T-helper 2 cell treated with Interferon-gamma antibody and Interleukin-4, amounts not matched to agents 100 ng/mL and 5 ng/mL, for 36 hours (primary cell): ENCODE measurements at places on chromosomes 4 and X. TPM values are rescaled to one million over a fixed set of nuclear protein-coding genes. Genes with fewer than 3 reads are reported as not detected.

The SULT1B1 gene
- total RNA-seq: 4.7 and 5.4 TPM in 2 replicates

The GC gene
- not detected in 2 replicates for total RNA-seq

The TGIF2LX gene
- total RNA-seq: not detected in 2 replicates

The HTN3 gene
- total RNA-seq: not detected in 2 replicates

The CXCR3 gene
- total RNA-seq: 32.8 and 35.1 TPM in 2 replicates

The PLP1 gene
- not detected in 2 replicates for total RNA-seq

The SPINK2 gene
- total RNA-seq: 1.5 and 1.9 TPM in 2 replicates

The PLAC8 gene
- 127 and 135 TPM in 2 replicates for total RNA-seq

The RASSF6 gene
- not detected in 2 replicates for total RNA-seq

The GPR50 gene
- not detected in 2 replicates for total RNA-seq

The MXRA5 gene
- not detected in 2 replicates for total RNA-seq

The SHISA3 gene
- 0.18 and 0.23 TPM in 2 replicates for total RNA-seq

The CDKL5 gene
- total RNA-seq: 0.45 and 0.61 TPM in 2 replicates

The INTU gene
- total RNA-seq: 0.07 and 0.14 TPM in 2 replicates

The CNGA1 gene
- not detected in 2 replicates for total RNA-seq

The ETDB gene
- not detected in 2 replicates for total RNA-seq

The TREX2 gene
- total RNA-seq: 2.2 and 2.3 TPM in 2 replicates

The PABPC1L2B gene
- total RNA-seq: not detected in 2 replicates

The BEX4 gene
- total RNA-seq: 6.8 and 8.4 TPM in 2 replicates

The NR3C2 gene
- 0.23 and 0.32 TPM in 2 replicates for total RNA-seq

The HDAC8 gene
- 30.5 and 33.8 TPM in 2 replicates for total RNA-seq

The ZNF157 gene
- total RNA-seq: 0.25 and 0.39 TPM in 2 replicates

The FABP2 gene
- total RNA-seq: not detected in 2 replicates

The TCEAL7 gene
- total RNA-seq: not detected in 2 replicates

The UCP1 gene
- total RNA-seq: not detected in 2 replicates

The FMR1NB gene
- not detected in 2 replicates for total RNA-seq

The PNPLA4 gene
- 5.0 and 5.1 TPM in 2 replicates for total RNA-seq

The GRIA2 gene
- not detected in 2 replicates for total RNA-seq

The MMRN1 gene
- 0.77 and 0.95 TPM in 2 replicates for total RNA-seq

The CCSER1 gene
- total RNA-seq: not detected in 2 replicates

The EMD gene
- 56.4 and 61.3 TPM in 2 replicates for total RNA-seq

The COL4A6 gene
- total RNA-seq: not detected in 2 replicates

The PRSS48 gene
- total RNA-seq: not detected in 2 replicates

The XPNPEP2 gene
- 0.48 and 0.82 TPM in 2 replicates for total RNA-seq

The CT45A1 gene
- not detected in 2 replicates for total RNA-seq

The RENBP gene
- 10.6 and 12.3 TPM in 2 replicates for total RNA-seq

The EFHC2 gene
- total RNA-seq: 0.27 and 0.32 TPM in 2 replicates

The MAGEA4 gene
- not detected in 2 replicates for total RNA-seq

The ITGB1BP2 gene
- 5.6 and 7.8 TPM in 2 replicates for total RNA-seq
